SHP77 treated with DMSO at 0.1 percent for 48 hours (cell line): ENCODE measurements at places on chromosomes 4 and X.

- no peak for DNase-seq
These were observed 538.1 kb downstream of the PPP4R3C start for GRCh38 chrX:26925088-26925487.

GRCh38 chr4:169418846-169419245 lies 148.1 kb upstream of the SH3RF1 start:
- no peak for DNase-seq

- no peak for DNase-seq
These were observed at the start of gene DDX53 for GRCh38 chrX:22999696-23000223. Gene DDX53 (plus strand): TSS chrX:22999960. CDS start chrX:23000058, 98 bp downstream.

GRCh38 chr4:86587381-86588140 lies 6.6 kb upstream of the PTPN13 start:
- DNase-seq: peak; percentile 58
